Stimulated activated CD8-positive, alpha-beta memory T cell treated with anti-CD3 and anti-CD28 coated beads, Interleukin-4, amount 100 ng/mL, for 1 hour (primary cell): ENCODE measurements at places on chromosomes 7 and 10.

DNA sequence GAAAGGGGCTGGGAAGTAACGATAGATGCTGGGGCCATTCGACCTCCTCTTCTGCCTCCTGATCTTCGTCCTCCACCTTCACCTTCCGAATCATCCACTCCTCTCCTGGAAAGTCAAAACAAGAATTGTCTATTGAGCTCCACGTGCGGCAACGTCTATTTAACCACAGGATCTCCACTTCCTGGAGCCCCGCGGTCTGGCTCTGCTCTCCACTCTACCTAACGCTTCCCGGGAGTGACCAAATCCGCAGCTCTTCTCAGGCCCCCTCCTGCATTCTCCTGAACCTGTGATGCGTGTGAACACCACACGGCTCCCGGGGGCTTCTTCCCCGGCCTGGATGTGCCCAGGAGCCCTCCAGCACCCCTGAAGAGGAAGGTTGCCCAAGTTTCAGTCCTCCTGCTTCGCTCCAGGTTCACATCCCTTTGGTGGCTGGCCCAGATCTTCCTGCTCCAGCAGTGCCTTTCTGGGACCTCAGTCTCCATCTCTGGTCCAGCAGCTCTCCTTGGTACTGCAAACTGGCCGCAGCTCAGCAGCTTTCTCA, 7.2 kb downstream of the ZNF467 start:
- no peak for DNase-seq

DNA sequence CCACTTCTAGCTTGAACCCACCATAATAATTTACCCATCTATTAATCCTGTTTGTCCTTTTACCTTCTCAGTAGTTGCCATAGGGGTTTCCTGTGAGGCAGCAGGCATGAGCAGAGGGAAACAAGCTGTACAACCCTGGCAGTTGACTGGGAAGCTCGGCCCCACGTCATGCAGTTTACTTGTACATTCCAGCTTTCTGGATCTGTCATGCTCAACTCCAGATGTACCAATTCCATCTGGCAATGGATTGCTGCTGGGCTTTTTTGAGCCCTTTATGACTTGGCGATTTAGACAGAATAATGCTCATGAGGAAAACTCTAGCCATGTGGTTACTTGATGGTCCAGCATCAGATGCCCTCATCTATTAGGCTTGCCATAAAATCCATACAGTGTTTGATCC, 112.5 kb downstream of the GNAI1 start:
- DNase-seq, result no peak

DNA sequence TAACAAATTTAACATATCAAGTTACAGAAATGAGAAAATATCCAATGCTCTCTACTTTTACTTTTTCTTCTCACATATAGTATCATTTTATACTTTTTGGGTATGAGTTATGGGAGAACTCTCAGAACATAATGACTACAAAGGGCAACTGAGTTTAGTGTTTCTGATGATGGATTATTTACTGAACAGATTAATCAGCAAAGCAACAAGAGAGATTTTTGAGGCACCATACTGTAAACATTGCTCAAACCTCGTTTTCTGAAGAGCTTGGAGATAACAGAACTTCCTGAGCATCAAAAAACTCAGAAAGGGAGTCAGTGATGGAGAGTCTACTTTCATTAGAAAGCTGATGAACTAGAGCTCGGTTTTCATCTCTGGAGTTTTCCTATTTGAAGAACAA, 84.8 kb upstream of the GSDME start:
- DNase-seq, result no peak

DNA sequence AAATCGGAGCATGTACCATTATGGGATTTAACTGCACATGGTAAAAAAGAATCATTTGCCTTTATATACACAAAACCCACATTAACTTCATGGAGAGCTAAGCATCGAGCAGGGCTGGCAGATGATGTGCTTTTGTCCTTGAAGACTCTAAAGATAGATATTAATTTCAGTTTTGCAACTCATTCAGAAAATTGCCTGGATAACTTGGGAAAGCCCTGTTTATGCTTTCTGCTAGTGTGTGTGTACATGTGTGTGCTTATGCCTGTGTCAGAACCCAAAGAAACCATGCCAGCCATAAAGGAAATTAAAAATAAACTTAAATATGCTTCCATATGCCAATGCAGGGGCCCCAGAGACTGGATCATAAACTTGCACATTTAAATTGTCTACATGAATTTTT, 640.0 kb downstream of the PARD3 start:
- no peak for DNase-seq
